Stimulated activated CD8-positive, alpha-beta memory T cell treated with anti-CD3 and anti-CD28 coated beads, Interleukin-7, amount 100 ng/mL, for 48 hours (primary cell): ENCODE measurements at places on chromosomes 4 and X.

DNA sequence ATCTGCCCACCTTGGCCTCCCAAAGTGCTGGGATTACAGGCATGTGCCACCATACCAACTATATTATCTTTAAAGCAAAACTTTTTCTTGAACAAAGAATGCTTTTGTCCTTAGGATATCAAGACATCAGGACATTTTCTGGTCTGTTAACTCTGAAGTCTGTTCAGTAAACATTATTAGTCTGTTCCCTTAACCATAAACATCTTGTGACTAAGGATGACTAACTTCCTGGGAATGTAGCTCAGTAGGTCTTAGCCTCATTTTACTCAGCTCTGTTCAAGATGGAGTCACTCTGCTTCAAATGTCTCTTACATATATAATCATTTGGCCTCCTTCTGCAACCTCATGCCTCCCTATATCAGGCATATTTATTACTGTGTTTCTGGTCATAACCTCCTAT, 122.9 kb downstream of the UBE2NL start:
- DNase-seq, result no peak

- no peak for DNase-seq
Measured at GRCh38 chrX:19344661-19345060, 934 bp downstream of the PDHA1 start.

DNA sequence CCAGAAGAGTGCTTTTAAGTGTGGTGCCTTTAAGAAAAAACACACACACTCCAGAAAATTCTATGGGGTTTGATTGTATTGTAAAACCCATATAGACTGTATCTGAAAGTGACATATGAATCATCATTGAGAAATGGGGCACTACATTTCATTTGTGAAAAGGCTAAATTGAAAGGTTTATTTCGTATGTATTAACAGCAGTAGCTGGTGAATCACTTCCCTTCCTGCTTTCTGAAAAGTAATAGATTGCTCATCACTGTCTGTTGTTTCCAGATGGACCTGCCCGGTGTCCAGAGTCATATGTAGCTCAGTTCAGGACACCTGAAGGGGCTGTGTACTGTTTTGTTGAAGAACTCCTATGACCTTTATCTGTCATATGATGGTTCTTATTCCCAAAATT, 28.1 kb upstream of the HPRT1 start:
- DNase-seq, result no peak

- DNase-seq, result no peak
Measured at GRCh38 chr4:95546866-95547714, 1.7 kb downstream of the UNC5C start.

DNA sequence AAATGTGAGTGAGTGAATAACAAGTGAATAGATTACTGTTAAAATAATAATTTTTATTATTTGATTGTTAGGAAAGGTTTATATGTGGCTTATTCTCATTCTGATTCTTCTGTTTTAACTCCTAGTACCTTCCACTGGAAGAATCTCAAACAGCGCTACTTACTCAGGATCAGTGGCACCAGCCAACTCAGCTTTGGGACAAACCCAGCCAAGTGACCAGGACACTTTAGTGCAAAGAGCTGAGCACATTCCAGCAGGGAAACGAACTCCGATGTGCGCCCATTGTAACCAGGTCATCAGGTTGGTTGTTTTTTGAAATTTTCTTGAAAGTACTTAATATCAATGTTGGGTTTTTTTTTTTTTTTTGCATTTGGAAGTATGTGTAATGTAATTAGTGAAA, 117.6 kb upstream of the BMPR1B start:
- DNase-seq, result no peak

- DNase-seq, result no peak
Measured at GRCh38 chr4:6502147-6502546, 29.7 kb upstream of the PPP2R2C start.
